Activated T-helper 17 cell treated with anti-CD3 and anti-CD28 coated beads, Interleukin-2, amount 50 U/mL, for 72 hours (primary cell): ENCODE measurements at places on chromosomes 2 and 18.

GRCh38 chr2:132429941-132430573, 13.5 kb downstream of the GPR39 start:
- no peak for ATAC-seq

DNA sequence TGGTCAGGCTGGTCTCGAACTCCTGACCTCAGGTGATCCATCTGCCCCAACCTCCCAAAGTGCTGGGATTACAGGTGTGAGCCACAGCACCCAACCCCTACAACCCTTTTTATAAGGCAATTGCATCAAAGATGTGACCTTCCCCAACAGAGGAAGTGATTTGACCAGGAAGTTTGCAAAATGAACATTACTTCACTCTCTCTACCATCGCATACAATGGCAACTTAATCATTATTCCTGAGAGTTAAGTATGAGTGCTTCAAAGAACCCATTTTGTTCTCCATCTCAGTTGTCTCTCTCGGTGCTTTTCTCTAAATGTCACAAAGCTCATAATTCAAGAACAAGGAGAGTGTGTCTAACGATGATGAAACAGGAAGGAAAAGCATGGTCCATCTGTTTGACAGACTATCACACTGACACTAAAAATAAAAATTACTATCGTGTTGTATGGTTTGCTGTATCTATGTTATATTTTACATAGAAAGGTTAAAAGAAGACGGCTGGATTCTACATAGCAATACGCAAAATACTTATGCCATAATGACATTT, 18.1 kb upstream of the CREG2 start:
- ATAC-seq: no peak

DNA sequence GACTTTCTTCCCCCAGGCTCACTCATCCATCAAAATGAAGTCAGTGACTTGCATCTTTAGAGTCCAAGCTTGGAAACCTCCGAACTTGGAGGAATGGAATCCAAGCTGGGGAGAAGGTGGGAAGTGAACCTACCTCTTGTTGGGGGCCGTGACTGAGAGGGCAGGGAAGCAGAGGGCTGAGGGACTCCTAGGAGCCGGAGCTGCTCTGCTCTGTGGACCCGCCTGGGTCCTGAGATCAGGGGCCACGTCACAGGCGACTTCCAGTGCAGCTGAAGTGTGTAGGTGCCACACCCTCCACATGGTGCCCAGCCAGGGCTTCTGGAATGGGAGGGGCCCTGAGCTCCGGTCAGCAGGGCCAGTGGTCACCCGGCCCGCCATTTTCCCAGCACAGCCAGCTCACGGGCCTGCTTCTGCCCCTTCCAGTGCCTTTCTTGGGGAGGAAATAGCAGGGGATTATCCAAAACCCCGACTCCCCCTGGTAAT, 63.4 kb upstream of the OTOS start:
- ATAC-seq: no peak

DNA sequence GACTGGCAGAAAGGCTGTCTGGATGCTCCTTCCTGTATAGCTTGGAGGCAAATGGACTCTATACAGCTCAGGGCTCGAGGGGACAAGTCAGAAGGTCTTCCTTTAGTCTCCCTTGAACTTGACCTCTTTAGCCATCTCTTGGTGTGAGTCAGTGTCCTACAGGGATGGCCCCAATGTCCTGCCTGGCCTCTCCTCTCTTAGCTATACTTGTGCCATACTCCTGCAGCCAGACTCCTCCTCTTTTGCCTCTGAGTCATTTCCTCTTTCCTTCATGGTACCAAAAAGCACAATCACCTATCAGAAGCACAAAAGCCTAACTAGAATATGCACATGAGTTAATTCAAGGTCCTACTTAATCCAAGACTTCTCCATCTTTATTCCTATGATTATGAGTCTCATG, 112.7 kb downstream of the XRCC5 start:
- peak; percentile 55 for ATAC-seq

GRCh38 chr2:105776560-105776928, 31.8 kb downstream of the NCK2 start:
- no peak for ATAC-seq

DNA sequence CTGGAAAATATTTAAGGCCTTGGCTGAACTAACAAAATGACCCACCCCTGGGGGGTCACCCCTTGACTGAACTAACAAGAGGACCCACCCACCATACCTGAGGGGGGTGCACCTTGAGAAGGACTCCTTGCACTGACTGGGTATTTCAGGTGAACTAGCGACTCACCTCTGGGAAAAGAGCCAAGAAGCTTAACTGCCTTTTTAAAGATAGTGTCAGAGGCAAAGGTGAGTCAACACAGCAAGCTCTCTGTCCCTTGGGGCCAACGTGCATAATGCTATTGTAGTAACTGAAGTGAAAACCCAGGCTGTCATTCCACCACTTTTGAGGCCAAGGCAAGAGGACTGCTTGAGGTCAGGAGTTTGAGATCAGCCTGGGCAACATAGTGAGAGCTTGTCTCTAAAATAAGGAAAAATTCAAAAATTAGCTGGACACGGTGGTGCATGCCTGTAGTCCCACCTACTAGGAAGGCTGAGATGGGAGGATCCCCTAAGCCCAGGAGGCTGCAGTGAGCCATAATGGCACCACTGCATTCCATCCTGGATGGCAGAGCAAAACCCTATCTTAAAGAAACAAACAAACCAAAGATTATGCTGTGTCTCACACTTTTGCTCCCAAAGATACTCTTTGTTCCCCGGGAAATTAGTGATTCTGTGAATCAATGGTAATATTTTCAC, 36.4 kb upstream of the ZCCHC2 start:
- ATAC-seq: peak; percentile 70

DNA sequence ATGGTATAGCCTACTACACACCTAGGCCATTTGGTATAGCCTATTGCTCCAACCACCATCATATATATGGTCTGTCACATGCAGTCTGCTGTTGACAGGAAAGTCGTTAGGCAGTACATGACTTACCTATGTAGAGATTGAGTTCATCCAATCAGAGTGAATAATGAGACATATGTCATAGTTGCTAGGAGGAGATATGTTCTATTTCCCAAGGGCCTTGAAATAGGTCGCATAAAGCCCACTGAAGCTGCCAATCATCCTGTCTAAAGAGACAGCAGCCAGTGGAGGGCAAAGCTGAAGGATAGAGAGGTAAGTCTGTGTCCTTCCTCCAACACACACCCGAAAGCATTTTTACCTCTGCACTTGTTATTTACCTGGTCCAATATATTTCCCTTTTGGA, 263.4 kb downstream of the PTPRM start:
- peak; percentile 43 for ATAC-seq

DNA sequence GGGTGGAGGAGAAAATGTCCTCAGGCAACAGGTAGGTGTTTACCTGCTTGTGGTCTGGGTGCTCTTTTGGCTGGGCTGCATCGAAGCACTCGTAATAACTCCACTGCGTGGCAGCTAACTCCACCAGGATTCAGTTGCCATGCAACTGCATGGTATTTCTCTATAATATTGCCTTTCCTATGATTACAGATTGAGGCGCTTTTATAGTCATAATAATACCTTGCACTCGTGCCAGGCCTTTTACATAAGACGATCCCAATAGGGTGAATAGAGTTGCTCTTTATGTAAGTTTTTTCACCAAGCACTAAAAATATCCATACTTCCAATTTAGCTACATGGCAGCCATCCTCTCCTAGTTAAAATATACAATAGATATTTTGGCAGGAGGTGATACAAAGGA, 19.7 kb upstream of the NYAP2 start:
- no peak for ATAC-seq

DNA sequence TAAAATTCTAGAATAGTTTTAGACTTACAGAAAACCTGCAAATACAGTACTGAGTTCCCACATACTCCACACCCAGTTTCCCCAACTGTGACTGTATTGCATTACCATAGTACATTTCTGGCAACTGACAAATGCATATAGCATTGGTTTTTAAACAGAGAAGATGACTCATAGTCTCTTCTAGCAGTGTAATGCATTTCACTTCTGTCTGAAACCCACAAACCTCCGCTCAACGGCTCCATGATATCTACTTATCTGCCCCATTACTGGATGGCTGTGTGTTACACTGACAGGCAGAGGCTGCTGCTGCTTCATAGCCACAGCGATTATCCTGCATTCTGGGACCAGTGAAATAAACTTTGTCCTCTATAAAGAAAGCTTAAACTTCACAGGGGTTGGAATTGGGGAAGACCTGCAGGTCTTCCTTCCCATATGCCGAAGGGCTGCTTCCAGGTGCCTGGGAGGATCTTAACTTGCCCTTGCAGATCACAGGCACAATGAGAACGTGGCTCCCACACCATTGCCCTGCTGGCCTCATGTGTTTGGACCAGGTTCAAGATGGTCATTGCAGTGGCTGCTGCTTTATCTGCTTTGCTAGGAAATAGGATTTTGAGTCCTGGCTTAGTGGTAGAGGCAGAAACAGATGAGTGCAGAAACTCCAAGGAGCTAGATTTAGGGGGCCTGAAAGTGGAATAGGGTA, 742.6 kb upstream of the HS6ST1 start:
- ATAC-seq: no peak

DNA sequence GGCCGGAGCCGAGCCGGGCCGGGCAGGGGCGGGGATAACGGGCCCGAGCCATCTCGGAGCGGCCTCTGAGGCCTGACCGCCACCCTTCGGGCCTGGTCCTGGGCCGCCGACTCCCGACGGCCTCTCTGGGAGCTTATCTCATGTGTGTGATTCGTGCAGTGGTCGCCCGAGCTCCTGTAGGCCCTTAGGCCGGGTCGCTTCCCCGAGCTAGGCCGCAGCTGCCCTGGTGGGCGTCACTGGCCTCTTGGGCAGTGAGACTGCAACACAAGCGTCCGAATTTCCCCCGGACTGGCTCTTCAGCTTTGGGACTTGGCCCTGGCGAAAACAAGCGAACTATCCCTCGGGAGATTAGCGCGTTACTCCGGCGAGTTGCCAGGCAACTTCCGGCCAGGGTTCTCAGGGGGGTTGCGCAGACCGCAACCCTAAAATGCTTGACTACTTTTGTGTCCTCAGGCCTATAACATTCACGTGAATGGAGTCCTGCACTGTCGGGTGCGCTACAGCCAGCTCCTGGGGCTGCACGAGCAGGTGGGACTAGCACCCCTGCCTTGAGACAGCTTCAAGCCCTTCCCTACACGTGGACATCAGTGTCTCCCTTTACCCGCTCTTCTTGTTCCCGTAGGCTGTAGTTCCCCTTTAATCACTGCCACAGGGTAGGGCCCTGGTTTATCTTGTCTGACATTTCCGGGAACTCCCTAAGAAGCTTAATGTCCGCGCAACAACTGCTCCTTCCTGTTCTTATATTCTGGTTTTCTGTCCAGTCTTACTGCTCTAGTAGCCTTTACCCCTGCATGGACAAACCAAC, 602 bp downstream of the SNX17 start:
- ATAC-seq: peak; percentile 12

GRCh38 chr2:63581298-63581961, 6.8 kb downstream of the WDPCP start:
- no peak for ATAC-seq

DNA sequence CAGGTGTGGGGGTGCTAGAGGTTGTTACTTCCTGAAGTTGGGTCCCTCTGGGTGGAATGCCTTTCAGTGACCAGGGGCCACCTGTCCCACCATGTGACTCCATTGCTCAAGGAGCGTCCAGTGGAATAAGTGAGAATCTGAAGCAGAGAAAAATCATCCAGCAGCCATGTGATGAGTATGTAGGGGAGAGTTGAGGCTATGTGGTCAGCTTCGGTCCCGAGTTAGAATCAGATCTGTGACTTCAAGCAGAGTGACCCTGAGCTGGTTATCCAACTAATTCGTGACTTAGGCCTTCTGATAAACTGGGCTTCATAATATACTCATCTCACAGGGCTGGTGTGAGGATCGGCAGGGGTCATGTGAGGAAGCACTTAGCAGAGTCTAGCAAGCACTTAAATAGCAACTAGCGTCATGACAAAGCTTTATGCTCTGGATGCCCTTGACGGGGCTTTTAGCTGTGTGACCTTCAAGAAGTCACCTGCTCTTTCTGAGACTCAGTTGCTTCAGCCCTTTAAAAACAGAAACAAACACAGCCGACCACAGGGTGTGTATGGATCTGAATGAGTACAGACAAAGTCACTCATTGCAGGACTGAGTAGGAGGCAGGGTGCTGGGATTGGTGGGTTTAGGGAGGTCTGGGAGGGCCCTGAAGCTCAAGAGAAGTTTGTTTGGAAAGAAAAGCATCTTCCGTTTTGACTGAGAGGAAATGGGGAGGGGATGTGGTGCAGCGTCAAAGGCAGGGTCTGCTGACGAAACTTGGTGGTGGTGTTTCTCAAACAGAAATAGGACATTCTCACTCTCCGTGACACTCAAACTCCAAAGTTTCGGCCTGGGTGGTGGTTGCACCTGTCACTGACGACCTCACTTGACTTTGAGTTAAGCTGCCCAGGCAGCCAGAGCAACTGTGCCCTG, 264.0 kb upstream of the CXCR4 start:
- peak; percentile 87 for ATAC-seq

DNA sequence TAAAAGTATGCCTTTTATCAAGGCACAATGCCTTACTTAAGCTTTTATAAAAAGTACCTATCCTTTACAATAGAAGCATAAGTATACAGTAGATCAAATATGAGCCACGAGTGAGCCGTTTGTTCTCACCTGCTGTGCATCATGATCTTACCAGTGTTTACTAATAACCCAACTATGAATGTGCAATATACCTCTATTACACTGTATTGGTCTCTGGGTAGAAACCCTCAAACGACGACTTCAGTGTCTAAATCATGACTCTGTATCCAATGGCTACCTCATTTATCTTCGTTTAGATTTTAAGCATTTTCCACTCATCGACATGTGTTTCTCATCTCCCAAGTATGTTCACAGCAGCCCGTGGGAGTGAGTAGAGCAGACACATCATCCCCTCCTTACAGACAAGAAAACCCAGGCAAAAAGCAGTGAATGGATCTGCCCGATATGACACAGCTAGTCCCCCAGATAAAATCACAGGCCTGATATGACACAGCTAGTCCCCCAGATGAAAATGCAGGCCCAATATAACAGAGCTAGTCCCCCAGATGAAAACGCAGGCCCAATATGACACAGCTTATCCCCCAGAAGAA, 279.8 kb downstream of the TNS1 start:
- ATAC-seq: no peak

GRCh38 chr2:15938803-15939555, 1.4 kb upstream of the MYCN start:
- no peak for ATAC-seq

DNA sequence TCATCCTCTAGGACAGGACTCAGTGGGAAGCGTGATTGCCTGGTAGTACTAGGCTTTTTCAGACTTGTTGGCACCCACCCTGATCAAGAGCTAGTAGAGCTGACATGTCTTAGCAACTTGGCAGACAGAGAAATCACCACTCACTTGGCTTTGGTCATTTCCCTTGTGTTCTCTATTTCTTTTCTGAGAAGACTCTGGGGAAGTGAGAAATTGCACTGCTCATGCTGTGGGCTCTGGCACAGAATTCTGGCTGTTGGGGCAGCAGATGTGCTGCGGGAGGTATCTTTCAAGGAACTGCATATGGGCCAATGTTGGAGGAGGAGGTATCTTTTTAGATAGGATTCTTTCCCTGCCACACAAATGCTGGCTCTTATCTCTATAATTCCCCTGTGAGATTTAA, 529.1 kb upstream of the MEX3C start:
- no peak for ATAC-seq

GRCh38 chr18:46322411-46322891, 218.3 kb downstream of the HAUS1 start:
- no peak for ATAC-seq

- ATAC-seq: no peak
These were observed 67.7 kb downstream of the MCFD2 start for GRCh38 chr2:46847726-46848412.
